ENCODE measurements at places on chromosomes 6 and 20.

- DNase-seq = no peak
Measured at GRCh38 chr6:43962458-43962857, 164.8 kb downstream of the MRPL14 start.

- DNase-seq = no peak
Measured at GRCh38 chr6:138289739-138290138, 71.4 kb upstream of the PBOV1 start.

DNA sequence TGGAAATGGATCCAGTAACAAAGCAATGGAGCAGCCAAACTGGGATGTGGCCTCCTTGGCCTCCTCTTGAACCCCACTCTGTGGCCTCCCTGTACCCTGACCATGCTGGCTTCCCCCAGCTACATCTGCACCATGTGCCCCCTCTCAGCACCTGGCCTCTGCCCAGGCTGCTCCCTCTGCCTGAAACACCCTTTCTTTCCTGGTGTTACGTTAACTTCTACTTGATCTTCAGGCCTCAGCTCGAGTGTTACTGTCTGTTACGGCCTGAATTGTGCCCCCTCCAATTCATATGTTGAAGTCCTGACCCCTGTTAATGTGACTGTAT is 30.2 kb downstream of the NOL4L start:
- no peak for DNase-seq

DNA sequence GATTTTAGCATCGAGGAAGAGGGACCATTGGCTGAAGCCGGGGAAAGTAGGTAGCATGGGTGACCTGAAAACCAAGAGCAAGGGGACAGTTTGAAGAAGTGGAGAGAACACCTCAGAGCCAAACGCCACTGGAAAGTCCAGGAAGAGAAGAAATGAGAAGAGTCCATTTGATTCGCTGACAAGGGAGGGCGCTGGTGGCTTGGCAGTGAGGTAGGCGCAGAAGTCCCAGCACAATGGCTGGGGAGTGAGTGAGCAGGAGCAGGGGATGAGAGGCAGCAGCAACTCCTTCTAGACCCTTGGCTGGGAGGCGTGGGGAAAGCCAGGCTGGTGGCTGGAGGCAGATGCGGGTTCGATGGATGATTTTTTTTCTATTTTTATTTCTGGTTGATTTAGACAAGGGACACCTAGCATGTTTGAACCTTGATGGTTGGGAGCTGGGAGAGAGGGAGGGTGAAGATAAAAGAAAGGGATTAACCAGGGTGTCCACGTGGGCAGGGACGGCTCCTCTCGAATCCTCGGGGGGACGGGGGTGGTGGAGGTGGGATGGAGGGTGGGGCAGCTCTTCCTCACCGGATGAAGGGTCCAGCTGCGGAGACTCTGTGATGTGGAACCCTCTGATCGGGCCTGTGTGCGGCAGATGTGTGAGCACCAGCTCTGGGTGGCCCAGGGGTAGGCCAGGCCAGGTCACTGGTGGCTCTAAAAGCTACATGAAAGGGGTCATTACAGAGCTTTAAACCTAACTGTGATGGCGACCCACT is 164.2 kb downstream of the NFATC2 start:
- DNase-seq = no peak

- DNase-seq = no peak
Measured at GRCh38 chr6:56807326-56807988, 147.4 kb upstream of the BEND6 start.

DNA sequence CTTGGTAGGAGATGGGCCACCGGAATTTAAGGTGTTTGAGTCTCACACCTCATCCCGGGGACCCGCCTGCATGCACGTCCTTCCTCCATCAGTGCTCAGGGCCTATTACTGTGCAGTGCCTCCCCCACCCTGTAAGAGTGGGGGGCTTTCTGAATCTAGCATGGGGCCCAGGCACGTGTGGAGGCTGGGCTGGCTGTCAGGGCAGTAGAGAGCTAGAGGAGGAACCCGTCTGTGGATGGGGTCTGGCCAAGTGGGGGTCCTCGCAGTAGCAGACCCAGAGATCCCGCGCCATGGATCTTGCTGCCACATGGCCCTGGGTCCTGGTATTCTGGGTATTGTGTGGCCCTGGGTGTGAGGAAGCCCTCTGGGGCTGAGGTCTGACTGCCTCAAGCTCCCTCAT is 42.9 kb downstream of the SRC start:
- no peak for DNase-seq

- no peak for DNase-seq
Measured at GRCh38 chr6:117531809-117532725, 49.6 kb downstream of the DCBLD1 start.

- DNase-seq = no peak
Measured at GRCh38 chr20:55205665-55206064, 730.3 kb downstream of the DOK5 start.

GRCh38 chr6:161679980-161680538 is 406.2 kb upstream of the AGPAT4 start:
- no peak for DNase-seq

- DNase-seq = no peak
Measured at GRCh38 chr20:38293491-38294065, 10.4 kb upstream of the BPI start.

- no peak for DNase-seq
Measured at GRCh38 chr20:21503345-21503744, 10.5 kb downstream of the NKX2-2 start.

DNA sequence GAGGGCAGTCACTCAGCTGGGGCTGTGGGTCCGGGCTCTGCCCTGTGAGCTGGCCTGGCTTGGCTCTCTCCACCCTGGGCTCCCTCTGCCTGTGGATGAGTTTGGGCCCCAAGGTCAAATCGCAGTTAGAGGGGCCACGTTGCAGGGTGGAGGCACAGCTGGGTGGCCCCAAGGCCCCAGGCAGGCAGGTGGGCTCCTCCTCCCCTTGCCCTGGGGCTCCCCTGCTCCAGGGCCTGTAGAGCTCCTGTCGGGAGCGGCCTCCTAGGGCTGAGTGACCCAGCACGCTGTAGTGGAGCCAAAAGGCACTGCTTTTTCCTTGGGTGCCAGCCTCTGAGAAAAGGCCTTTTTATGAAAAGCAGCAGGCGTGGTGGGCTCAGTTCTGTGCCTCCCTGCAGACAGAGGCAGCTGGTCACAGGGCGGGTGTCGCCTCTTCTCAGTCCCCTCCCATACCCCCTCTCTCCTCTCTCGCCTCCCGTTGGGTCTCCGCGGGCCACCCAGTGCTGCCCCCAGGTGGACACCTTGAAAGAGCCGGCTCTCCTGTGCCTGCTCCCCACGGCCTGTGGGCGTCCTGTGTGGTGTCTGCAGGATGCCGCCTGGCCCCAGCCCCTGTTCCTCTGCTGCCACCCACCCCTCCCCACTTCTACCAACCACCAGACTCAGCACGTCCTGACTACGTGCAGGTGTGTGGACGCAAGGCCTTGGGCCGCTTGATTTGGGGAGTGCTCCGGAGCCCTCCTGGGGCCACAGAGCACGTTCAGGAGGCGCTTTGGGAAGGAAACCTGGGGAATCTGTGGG is 13.2 kb downstream of the SS18L1 start:
- peak; percentile 41 for DNase-seq
